ENCODE measurements at places on chromosomes 11 and 22.

- peak; percentile 50 for DNase-seq
These were observed 1.1 kb downstream of the CSTF3 start for GRCh38 chr11:33160136-33160535.

DNA sequence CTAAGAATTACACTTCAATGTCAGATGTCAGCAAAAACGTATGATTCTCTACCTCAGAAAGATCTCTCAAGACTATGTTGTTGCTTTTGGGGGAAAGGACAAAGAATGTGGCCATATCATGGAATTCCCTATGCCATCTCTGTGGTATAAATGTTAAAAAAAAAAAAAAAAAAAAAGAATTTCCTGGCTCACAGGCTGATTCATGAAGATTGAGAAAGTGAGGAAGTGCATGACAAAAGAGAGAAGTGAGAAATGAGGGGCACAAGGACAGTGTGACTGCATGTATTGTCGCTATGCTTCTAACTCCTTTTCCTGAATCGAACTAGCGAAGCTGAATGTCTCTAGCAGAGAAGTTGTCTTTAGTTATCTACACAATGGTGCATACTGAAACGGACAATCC lies 80.6 kb upstream of the CARD18 start:
- no peak for DNase-seq

DNA sequence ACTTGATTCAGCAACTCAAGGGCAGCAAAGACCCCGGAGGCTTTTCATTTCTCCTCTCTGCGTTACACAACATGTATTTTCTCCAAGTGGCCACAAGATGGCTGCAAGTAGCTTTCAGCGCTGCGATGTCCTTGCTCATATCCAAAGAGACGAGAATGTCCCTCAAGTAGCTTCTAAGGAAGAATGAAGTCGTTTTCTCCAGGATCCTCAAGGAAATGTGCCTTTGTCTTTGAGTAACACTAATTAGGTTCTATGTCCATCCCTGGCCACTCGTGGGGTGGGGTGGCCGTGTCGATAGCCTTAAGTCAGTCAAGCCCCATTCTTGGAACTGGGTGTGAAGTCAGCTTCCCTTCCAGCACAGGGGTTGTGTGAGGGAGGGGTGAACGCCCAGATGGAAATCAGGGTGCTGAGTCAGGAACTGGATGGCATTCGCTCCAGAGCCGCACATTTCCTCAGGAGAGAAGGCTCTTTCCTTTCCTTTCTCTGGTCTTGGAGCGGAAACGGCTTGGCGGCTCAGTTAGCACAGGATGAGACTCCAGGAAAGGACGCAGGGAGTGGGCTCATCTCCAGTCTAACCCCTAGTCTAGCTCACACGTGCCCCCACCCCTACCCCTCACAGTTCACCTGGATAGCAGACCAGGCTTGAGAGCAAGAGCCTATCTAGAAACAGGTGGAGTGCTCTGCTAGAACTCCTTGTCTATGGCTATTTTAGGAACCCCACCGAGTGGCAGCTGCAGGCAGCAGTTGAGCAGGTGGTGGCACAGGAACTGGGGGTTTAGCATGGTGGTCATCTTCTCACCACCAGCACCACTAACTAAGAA lies 44.3 kb downstream of the NNMT start:
- DNase-seq, result peak; percentile 77

GRCh38 chr11:44858796-44859527 lies 91.7 kb downstream of the TP53I11 start:
- no peak for DNase-seq

GRCh38 chr22:23211622-23212021 lies 31.3 kb downstream of the BCR start:
- no peak for DNase-seq

DNA sequence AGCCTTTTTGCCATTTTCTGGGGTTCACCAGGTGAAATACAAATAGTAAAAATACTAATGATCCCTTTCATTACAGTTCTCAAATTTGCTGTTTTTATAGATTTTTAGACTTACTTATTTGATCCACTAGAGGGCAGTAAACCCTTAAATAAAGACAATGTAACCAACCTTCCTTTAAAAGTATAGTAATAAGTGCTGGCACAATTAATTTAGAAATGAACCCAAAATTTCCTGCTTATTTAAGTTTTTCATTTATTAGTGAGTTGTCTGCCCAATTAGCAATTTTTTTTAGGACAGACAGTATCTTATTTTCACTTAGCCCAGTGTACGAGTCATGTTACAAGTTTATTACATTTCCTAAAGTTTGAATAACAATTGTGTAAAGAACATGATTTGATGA lies 4.7 kb downstream of the DDIAS start:
- DNase-seq, result peak; percentile 39

- DNase-seq, result no peak
These were observed 854 bp downstream of the ABCC8 start for GRCh38 chr11:17475666-17476316.

DNA sequence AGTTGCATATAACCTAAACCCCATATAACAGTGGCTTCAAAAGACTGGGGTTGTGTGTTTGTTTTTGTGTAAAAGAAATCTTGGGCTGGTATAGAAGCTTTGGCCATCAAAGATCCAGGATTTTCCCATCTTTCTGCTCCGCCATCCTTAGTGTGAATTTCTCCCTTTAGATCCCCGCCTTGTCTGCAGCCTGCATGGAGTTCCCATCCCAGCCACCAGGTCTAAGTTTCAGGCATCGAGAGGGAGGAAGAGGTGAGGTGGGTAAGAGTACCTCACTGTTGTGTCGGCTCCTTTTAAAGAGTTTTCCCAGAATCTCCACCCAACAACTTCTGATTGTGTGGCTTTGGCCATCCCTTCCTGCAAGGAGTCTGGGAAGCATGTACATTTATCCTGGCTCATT lies 195.5 kb upstream of the SORL1-AS1 start:
- no peak for DNase-seq

- no peak for DNase-seq
These were observed 1376.4 kb downstream of the TBC1D22A start for GRCh38 chr22:48138855-48139254.

DNA sequence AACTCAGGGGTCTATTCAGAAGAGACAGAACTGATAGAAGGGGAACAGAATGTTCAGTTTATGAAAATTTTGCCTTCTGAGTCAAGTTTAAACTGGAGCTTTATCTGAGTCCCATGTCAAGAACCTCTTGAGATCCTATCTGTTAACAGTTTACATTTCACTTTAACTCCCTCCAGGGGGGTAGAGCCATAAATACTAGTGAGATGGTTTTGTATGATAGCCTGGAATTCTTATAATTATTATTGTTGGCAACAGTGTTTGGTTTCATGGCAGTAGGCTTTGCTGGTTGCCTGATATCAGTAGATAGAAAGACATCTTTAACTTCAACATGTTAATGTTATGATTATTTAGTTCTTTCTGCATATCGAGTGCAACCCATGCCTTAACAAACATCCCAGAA lies 498.5 kb downstream of the INSC start:
- DNase-seq, result no peak

- no peak for DNase-seq
These were observed 104.8 kb upstream of the NAV2 start for GRCh38 chr11:19607656-19608360.

DNA sequence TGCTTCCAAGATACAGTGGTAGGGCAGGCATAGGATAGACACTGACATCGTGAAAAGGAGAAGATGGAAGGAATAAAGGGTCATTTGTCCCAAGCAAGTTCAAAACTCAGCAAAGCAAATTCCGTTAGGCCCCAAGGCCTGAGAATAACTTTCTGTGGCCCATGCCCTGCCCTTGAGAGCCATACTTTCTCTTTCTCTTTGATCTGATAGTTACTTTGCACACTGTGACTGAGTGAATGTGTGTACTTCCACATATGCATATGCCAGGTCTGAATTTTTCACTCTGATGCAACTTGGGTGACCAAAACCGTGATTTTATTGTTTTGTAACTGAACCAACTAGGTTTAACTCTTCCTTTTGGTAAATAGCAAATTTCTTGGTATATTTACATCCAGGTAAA lies 371.5 kb downstream of the RAB38 start:
- DNase-seq, result no peak

- no peak for DNase-seq
These were observed 72.7 kb downstream of the RAB38 start for GRCh38 chr11:88102598-88102934.

DNA sequence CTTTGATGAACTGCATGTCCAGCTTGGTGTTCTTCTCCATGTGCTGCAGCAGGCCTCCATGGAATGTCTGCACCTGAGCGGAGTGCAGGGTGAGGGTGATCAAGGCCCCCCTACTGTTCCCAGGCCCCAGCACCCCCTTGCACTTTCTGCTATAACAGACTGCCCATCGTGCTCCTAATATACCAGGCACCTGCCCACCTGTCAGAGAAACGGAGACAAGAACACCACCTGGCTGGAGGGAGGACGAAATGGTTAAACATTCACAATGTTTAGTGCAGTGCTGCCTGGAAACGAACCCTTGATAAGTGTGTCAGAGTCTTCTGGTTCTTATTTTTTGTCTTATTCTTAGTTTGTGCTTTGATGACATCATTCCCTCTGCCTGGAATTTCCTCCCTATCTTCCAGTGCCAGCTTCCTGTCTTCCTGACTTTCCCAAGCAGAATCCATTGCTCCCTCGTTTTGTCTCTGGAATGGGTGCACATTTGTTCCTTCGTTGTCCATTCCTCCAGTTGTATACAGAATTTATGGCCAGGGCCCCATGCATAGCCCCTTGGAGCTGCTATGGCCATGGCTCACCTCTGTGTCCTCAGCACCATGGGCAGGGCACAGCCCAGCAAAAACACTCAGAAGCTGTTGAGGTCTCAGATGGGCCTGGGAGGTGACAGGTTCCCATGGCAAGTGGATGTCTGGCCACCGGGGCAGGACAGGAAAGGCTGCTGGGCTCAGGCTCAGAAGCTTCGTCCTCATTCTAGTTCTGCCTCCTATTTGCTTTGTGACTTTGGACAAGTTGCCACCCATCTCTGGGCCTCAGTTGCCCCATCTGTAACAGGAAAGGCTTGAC lies 11.9 kb downstream of the BAIAP2L2 start:
- DNase-seq, result no peak

DNA sequence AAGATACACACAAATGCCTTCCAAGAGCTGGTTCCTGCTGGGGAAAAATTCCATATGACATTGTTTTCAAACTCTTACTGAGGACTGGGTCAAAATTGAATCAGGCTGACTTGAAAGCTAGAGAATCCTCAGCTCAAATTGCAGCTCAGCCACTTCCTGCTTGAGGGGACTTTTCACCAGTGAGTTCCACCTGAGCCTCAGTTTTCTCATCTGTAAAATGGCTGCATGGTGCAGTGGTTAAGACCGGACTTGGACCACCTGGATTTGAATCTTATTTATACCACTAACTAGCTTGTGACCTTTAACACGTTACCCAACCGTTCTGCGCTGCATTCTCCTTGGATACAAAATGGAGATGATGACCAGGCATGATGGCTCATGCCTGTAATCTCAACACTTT lies 69.9 kb upstream of the ASPHD2 start:
- DNase-seq, result no peak

GRCh38 chr22:19514831-19515565 lies 9.2 kb downstream of the CLDN5 start:
- DNase-seq, result no peak

DNA sequence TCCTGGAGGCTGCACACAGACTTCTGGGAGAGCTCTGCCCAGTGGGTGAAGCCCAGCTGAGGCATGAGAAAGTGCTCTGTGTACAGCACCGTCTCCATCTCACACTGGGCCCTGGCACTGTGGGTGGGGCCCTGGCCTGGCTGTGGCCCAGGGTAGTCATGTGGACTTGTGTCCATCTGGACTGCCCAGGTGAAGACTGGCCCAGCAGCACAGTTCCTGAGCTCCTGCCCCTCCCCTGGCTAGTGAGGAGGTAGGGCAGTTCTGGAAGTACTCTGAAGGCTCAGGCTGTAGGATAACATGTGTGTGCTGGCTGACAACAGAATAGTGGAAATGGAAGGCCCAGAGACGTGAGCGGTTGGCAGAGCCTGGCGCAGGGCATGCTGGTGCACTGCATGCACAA lies 35.4 kb downstream of the RSPH14 start:
- no peak for DNase-seq

- no peak for DNase-seq
These were observed 243.3 kb upstream of the B3GAT1 start for GRCh38 chr11:134655189-134655989.

GRCh38 chr11:96303064-96303463 lies 39.9 kb downstream of the MAML2 start:
- DNase-seq, result no peak

- DNase-seq, result no peak
These were observed 71.0 kb downstream of the PARVA start for GRCh38 chr11:12448131-12448939.

GRCh38 chr11:81869351-81870065 lies 864.2 kb downstream of the FAM181B start:
- DNase-seq, result peak; percentile 44

DNA sequence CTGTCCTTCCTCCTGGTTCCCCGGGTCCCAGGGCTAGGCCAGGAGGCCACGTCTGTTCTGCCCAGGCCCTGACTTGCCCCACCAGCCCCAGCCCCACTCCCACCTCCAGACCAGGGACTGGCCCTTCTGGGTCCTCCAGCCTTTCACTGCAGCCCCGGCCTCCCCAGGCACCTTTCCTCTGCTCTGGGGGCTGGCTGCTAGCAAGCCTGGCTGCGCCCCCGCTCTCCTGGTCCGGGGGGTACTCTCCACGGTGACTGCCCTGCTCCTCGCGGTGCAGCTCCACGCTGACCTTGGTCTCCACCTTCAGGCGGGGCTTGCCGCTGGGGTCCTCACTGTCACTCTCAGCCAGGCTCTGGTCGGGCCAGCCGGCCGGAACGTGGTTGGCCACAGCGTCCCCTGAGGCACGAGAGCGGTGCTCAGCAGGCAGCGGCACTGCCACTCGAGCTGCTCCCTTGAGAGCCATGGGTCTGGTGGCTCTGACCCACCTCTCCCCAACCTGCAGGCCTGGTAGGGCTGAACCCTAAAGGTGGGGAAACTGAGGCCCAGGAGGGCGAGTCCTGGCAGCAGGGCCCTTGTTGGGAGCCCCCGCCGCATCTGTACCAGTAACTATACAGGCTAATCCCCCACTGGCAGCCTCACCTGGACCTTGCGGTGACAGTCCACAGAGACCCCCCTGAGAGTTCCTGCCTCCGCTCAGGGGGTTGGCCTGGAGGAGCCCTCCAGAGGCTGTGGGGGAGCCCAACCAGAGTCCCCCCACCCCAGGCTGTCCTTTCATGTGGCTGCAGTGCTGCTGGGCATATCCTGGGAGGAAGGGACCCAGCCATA lies 29.0 kb downstream of the TRMU start:
- no peak for DNase-seq

DNA sequence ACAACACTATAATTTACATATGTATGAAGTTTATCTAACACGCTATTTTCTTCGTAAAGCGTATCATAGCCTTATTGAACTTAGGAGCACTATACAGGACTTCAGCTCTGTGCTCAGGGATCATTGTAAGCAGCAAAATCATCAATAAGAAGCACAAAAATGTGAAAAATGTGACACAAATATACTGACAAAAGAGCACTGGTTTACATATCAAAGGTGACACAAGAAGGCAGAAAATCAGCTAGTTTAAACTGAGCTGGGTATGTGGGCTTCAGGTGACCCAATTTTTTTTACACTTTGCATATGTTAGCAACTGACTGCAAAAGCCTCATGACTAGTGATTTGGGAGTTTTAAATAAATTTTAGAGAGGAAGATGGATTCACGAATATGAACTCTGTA lies 215.2 kb upstream of the CHORDC1 start:
- no peak for DNase-seq

GRCh38 chr11:102229510-102230123 lies 87.7 kb upstream of the BIRC3 start:
- DNase-seq, result no peak

Data from H4 (cell line).